ENCODE measurements at places on chromosomes 5 and 9.
A peak's percentile ranks its signal among the peaks of the same experiment; 100 is the strongest.

- DNase-seq, result no peak
Measured at GRCh38 chr9:106816524-106816923, 46.4 kb upstream of the ZNF462 start.

GRCh38 chr5:121780406-121780805 is 71.3 kb upstream of the FTMT start:
- DNase-seq, result no peak

- DNase-seq, result no peak
Measured at GRCh38 chr5:57414191-57414590, 68.4 kb downstream of the ACTBL2 start.

DNA sequence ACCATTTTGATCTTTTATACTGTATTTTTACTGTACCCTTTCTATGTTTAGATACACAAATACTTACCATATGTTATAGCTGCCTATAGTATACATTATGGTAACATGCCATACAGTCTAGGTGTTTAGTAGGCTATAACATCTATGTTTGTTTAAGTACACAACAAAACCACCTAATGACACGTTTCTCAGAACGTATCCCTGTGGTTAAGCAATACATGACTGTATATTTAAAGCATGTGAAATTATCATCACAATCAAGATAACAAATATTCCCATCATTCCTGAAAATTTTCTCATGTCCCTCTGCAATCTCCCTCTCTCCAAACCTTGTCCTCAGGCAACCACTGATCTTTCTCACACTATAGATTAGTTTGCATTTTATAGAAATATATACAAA is 66.4 kb upstream of the SUSD1 start:
- DNase-seq, result no peak

DNA sequence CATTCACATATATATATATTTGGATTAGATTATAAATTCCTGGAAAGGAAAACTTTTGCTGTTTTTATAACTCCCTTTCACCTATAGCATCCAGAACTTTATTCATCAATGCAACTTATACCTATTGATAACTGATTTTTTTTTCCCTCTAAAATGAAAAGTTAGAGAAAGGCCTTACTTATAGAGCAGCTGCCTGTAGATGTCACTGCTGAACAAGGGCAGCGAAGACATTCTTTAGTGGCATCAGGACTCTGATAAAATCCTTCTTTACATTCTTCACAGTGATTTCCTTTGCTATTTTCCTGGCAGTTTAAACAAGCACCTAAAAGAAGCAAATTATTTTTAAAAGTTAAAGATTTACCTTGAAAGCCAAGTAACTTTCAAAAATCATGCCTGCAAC is 32.3 kb upstream of the CDK5RAP2 start:
- no peak for DNase-seq

DNA sequence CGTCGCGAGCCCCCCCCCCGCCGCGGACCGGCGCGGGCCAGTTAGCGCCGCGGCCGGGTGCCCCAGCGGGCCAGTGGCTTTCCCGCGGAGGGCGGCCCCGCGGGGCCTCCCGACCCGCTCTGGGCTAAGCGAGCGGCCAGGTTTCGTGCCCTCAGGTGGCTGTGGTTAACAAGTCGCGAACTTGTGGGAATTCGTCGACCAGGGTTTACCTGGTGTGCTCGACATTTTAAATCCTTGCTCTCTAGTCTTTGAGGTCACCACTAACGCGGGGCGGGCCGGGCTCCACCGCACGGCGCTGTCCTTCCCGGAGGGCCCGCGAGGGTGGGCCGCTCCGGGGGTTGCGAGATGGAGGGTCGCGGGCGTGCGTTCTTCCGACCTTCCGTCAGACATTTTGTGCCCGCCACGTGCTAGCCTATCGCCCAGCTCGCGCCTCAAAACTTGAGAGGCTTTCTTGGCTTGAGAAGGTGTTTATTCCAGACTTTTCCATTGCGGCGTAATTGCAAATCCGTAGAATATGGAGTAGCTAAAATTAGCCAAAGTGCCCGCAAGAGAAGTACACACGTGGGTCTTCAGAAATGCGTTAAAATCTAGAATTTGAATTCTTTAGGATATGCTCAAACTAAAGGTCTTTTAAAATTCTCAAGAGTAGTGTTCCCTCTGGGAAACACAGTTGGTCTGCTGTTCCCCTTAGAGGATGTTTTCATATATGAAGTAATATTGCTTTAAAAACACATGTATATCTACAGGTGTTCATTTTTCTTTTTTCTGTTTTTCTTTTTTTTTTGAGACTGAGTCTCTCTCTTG is 2.1 kb downstream of the ANP32B start:
- peak; percentile 23 for DNase-seq

Measured in renal pelvis (tissue), 12 donors.